ENCODE measurements at places on chromosomes 5 and 9.

DNA sequence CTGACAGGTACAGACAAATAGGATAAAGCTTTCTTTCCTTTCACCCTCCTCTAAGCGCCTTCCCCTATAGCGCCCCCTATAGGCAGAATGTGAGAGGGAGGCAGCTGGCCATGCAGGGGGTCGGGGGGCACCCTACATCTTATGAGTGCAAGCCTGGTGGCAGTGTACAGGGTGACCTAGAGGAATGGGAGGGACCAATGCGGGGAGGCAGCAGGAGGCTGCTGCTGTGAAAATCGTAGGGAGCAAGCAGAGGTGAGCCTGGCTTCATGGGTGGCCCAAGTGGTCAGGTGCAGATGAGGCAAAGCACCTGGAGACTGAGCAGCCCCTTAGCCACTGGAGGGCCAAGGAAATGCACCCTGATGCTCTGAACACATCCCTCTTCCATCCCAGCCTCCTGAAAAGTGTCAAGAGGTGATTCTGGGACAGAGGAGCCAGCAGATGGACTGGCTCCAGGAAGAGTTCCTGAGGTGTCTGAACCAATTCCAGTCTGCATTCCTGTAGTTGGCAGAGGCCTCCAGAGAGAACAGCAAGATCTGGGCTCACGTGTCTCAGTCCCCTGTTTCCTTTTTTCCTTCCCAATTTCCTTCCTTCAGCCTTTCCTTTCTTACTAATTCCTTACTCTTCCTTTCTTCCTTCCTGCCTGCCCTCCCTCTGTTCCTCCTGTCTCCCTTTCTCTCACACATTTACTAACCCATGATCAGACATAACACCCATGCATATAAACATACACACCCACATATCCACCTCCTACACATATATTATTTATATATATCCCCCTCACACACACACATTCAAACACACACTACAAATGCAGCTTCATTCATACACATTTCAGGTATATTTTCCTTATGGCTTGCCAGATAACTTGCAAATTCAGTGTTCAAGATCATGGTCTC, 32.8 kb upstream of the GALNT10 start:
- no peak for DNase-seq

DNA sequence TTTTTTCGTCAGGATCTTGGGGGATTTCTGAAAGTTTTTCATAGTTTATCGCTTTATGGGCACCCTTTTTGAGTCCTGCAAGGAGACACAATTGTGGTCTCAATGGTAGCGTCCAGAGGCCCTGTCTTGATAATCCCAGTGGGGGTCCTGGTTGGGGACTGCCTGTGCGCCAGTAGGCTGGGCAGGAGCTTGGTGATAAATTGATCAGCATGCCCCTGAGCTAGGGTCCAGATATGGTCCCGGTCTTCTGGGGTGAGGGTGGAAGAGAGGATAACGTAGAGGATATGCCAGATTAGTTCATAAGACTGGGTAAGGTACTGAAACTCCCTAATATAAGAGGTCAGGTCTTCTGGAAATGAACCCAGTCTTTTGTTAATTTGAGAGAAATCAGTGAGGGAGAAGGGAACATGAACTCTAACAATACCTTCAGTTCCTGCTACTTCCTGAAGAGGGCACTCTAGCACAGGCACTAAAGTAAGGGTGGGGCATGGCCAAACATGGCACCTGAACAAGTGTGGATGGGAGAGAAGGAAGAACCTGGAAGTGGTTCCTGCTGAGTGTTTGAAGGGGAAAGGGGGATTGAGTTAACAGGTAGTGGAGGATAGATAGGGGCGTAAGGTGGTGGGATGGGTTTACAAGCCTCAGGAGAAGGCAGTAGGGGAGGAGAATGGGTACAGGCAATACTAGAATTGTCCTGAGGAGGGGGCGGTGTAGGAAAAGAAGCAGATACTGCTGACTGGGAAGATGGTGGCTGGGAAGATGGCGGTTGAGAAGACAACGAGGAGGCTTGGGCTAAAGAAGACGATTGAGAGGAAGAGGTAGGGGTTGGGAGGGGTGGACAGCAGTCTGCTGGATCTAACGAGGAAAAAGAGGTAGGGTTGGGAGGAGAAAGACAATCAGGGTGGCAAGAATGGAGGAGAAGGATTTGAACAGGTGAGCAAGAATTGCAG, 33.8 kb upstream of the ANXA2R start:
- DNase-seq = no peak

GRCh38 chr9:673966-674526, 167.5 kb upstream of the DMRT1 start:
- no peak for DNase-seq

GRCh38 chr5:71013575-71013974, 11.6 kb downstream of the NAIP start:
- DNase-seq = no peak

DNA sequence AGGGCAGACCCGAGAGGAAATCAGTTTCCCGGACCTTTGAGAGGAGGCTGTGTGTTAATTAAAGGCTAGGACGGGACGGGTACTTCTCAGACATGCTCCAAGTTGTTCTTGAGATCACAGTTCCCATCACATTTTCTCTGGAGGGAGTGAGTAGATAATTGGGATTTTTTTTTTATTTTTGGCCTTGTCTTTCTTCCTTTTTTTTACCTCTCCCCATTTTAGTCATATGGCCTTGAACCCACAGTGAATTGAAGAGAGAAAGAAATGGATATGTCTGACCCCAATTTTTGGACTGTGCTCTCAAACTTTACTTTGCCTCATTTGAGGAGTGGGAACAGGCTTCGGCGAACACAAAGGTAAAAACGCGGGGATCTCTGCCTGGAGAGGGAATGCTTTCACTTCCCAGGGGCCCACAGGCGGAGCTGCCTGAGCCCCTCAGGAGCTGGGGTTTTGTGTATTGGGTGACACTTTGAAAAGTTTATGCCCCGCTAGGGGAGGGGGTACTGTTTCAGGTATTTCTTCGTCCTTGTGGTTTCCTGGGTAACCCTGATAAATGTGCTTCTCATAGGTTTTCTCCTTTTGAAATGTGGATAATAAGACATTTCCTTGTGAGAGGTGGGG, 191.8 kb downstream of the CD180 start:
- DNase-seq = no peak

- no peak for DNase-seq
Observed at GRCh38 chr9:87703636-87704276, 22.2 kb upstream of the CTSL start.

DNA sequence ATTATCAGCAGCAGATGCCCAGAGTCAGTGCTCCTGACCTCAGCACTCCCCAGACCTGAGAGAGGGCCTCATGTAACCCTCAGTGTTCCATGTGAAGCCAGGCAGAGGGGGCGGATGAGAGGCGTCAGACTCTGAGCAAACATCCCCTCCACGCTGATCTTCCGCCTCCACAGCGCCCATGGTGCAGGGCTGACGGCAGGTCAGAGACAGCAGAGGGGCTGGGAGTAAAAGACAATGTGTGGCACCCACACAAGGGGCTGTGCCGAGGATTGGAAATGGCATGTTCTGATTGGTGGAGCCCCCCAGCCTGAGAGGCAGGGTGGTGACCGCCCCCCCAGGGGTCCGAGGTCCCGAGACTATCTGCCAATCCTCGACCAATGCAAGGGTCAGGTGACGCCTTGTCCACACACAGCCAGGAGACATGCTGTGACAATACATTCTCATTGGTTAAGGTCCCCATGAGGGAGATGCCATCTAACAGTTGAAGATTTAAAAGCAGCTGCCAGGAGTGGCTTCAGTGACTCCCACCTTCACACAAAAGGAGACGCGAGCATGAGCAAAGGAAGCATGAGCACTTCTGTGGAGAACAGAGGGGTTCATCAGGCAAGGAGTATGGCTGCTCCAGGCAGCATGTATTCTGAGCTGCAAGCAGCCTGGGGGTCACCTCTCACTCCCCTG, 19.3 kb upstream of the SLC25A51 start:
- no peak for DNase-seq

Measured in GM12892 (cell line).